Activated CD4-positive, alpha-beta T cell treated with anti-CD3 and anti-CD28 coated beads for 24 hours (primary cell): ENCODE measurements at places on chromosomes 2 and 18.

DNA sequence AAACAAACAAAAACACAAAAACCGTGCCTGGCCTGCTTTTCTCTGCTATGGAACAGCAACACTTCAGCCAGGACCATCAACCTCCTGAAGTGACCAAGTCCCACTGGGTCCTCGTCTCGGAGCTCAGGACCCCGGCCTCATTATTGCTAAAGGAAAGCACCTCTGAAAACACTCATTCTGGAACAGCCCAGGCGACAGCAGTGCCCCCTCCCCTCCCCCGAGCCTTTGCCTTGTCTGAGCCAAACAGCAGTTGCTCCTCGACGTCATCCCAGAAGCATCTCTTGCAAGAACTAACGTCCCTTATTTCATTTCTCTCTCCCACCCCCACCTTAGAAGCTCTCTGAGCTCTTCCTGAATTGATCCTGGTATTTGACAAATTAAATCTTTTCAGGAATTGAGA, 27.4 kb downstream of the APCDD1 start:
- DNase-seq, result no peak

GRCh38 chr2:223590964-223591363, 11.2 kb downstream of the SCG2 start:
- DNase-seq, result no peak

- no peak for DNase-seq
These were observed 233.8 kb upstream of the SPRED2 start for GRCh38 chr2:65666156-65666725.

DNA sequence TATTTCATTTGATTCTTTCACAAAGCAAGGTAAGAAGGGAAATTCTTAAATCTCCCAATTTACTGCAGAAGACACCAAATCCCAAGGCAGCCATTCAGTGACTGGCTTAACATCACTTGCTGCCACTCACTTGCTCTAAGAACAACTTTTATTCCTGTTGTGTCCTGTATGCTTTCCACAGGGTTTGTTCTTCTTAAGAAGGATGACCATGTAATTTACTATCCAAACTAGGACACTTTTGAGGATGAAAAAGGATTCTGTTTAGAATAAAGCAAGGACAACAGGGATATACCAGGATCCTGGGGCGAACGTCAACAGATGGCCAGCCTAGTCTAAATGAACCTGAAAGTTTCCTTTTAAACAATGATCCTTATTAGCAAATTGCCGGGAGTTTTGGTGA, 34.8 kb downstream of the RIT2 start:
- DNase-seq, result no peak

DNA sequence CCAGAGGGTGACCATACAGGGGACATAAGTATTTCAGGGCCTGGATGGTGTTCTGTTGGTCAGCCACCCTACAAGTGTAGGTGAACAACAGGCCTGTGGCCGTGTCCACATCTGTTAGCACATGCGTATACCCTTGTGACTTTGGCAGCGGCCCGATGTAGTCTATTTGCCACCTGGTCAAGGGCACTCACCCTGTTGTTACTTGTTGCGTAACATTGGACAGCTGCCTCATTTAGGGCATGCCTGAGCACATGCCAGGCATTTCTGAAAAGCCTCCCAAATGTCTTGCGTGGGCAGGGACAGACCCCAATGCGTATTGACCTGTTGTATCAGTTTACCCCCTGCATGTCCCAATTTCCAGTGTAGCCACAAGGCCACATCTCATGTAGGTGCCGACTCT, 235.0 kb downstream of the MBD5 start:
- DNase-seq, result no peak

GRCh38 chr2:72745679-72746368, 80.0 kb downstream of the EXOC6B start:
- no peak for DNase-seq

GRCh38 chr2:135411646-135412045, 119.4 kb downstream of the ZRANB3 start:
- DNase-seq, result no peak

GRCh38 chr2:195642027-195642678, 14.9 kb upstream of the SLC39A10 start:
- no peak for DNase-seq

DNA sequence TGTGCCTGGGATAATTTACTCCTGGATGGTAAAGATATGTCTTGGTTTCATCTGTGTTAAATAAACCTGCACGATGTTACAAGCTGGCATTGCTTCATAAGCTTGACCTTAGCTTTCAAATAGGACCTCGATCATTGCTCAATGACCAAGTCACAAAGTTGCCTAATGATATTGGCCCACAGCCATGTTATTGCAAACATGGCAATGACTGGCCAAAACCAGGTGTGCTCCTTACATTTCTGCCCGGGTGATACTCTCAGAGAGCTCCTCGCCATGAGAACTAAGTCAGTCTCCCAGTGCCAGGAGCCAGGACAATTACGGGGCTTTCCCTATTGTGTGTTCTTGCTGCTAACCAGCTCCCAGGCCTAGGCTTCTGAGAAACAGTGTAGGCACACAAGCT, 72.5 kb upstream of the CYP1B1 start:
- DNase-seq, result no peak
